BJ (cell line): ENCODE measurements at places on chromosomes 1 and 21.
A peak's percentile ranks its signal among the peaks of the same experiment; 100 is the strongest.

- no peak for DNase-seq
These were observed 14.0 kb downstream of the SFPQ start for GRCh38 chr1:35178874-35179380.

- no peak for DNase-seq
These were observed 88.8 kb upstream of the PDE4B start for GRCh38 chr1:65703853-65704252.

DNA sequence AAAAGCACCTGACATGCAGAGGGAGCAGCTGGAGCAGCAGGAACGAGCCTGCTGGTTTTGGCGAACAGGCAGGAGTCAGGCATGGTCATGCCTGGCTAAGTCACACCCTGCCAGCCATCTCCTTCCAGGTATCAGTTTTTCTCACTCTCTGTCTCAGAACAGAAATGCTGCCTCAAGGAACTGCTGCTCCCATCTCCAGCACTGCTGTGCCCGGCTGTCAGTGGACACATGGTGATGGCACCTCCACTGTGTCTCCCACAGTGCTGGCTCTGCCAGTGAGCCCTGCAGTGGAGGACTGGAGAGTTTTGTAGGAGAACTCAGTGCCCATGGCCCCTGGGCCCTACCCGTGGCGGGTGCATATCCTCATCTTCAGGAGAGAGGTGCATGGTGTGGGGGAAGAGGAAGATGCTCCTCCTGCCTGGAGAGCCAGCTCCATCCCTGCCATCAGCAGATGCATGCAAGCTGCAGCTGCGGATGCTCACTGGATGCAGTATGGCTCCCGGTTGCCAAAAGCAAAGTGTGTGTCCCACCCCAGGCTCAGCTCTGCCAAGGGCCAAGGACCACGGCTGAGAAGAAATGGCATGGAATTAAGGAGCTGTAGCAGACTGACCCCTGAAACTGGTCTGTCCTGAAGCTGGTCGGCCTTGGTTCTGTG, 114.7 kb downstream of the GRIK3 start:
- DNase-seq: no peak

GRCh38 chr1:241156231-241156965, 200.6 kb downstream of the RGS7 start:
- DNase-seq: peak; percentile 4

- DNase-seq: no peak
These were observed 4.8 kb downstream of the FAM3B start for GRCh38 chr21:41321211-41321907.

- no peak for DNase-seq
These were observed 36.4 kb downstream of the UBIAD1 start for GRCh38 chr1:11309385-11309784.

DNA sequence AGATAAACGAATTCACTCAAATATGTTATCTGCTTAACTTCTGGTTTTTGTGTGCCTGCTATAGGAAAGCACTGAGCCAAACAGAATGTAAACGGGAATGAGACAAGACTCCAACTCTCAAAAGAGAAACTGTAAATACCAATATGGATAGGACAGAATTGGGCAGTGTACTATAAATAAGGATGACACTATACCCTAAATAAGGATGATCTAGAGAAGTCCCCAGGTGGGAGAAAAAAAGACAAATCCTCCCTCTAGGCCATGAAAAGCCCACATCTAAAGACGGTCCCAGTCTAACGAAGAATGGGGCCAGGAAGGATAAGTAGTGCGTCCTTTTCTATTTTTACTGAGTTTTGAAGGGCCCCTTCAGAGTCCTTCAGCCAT, 1.5 kb upstream of the GABPB2 start:
- no peak for DNase-seq

DNA sequence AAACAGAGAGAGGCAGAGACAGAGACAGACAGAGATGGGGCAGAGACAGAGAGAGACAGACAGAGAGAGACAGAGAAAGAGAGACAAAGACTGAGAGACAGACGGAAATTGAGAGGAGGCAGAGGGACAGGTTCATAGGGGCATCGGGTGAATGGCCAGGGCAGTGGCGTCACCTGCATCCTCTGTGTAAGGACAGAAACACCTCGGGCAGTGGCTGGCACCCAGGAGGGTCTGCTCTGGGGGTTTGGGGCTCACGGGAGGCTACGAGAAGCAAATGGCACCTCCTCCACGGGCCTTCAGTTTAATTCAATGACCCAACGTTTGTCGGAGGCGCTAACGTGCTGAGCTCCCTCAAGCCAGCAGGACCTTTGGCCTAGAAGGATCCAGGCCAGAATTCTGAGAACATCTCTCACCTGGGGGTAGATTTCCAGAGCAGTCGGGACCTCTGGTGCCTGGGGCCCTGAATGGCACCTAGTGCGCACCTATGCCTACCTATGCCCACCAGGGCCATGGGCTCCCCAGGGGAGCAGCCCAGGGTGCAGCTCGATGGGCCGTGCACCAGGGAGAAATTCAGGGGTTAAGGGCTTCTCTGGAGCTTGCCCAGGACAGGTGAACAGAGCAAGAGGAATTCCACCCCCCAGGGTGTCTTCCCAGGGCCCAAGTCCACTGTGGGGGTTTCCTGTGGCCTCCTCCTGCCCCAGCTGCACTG, 20.6 kb upstream of the PTTG1IP start:
- DNase-seq: no peak

- no peak for DNase-seq
These were observed 41.9 kb downstream of the ASTN1 start for GRCh38 chr1:177122461-177123251.

DNA sequence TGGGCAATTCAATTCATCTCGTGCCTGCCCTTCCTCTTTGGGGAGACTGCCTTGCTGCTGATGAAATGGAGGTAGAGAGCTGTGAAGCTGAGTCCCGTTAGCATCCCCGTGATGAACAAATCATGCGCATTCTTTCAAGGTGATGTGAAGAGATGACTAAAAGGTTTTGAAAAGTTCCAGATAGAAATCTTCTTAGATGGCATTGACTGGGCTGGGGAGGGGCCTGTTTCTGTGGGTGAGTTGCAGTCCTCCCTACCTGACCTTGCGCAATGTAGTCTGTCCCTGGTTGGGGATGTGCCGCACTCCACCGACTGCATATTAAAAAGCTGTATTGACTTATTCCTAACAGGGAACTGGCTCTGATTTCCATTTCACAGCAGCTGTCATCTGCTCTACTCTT, 49.6 kb downstream of the ST6GALNAC3 start:
- DNase-seq: no peak

DNA sequence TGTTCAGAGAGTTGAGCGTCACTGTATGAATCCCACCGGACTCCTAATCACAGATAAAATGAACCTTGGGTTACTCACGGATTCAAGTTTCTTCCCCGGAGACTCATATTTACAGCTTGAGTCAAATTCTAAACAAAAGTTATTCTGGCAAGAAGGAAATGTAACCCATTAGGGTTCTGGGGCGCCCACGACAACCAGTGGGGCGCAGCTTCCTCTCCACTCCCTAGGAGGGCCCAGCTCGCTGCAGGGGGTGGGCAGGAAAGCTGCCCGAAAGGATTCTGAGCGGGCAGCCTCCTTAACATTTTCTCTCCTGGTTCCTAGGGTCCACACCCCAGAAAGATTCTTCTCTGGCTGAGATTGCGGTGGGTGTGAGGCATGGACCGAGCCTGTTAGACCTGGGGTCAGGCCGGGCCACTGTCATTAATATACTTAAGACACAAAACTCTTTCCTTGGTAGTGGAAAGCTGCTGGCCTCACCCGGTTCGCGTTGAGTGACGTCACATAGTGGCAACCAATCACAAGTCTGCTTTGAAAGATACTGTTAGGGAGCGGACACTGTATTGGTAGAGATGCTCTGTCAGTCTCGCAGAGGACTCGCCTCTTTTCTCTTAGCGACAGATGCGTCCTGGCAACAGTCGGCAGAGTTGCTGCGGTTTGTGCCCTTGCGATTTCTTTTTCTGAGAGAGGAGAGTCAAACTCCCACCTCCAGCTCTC, 13.6 kb upstream of the MCOLN3 start:
- DNase-seq: peak; percentile 87

DNA sequence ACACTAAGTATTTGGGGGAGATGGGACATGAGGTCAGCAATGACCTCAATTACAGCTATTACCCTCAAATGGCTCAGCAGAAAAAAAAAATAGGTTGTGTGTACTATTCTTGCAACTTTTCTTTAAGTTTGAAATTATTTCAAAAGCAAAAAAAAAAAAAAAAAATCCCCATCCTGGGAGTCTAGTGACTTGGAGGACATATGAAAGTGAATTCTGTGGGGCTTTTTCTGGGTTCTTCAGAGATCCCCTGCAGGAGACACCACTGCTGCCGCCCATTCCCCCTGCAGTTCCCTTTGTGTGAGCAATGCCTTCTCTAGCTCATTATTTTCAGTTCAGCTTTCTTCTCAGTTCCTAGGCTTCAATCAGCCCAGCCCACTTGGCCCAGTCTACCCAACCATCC, 16.7 kb downstream of the HSD11B1 start:
- no peak for DNase-seq

GRCh38 chr1:61056573-61057439, 25.6 kb upstream of the NFIA start:
- no peak for DNase-seq

DNA sequence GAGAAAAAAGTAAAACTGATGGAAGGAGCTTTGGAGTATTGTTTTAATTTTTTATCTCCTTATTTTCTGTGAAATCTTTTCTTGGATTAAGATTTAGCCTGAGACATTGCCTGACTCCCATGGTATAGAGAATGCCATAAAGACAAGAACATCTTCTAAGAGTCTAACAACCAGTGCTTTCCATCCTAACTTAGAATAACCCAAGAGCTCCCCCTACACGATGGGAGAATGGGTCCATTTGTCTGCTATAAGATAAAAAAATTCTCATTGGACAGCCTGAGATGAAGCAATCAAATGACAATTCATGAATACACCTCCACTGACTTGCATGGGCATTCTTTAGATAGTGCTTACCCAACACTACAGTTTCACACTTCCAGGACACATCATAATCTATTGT, 478.1 kb downstream of the TTLL7 start:
- DNase-seq: no peak

GRCh38 chr21:38148046-38148445, 108.7 kb upstream of the KCNJ15 start:
- DNase-seq: no peak

- no peak for DNase-seq
These were observed 491.1 kb upstream of the LRRC7 start for GRCh38 chr1:69076631-69077030.
